ENCODE measurements at places on chromosomes 4 and X.

GRCh38 chrX:154797006-154797405, 8.3 kb downstream of the MPP1 start:
- no peak for DNase-seq

- DNase-seq, result no peak
These were observed 33.4 kb downstream of the ARHGEF6 start for GRCh38 chrX:136747003-136747986.

DNA sequence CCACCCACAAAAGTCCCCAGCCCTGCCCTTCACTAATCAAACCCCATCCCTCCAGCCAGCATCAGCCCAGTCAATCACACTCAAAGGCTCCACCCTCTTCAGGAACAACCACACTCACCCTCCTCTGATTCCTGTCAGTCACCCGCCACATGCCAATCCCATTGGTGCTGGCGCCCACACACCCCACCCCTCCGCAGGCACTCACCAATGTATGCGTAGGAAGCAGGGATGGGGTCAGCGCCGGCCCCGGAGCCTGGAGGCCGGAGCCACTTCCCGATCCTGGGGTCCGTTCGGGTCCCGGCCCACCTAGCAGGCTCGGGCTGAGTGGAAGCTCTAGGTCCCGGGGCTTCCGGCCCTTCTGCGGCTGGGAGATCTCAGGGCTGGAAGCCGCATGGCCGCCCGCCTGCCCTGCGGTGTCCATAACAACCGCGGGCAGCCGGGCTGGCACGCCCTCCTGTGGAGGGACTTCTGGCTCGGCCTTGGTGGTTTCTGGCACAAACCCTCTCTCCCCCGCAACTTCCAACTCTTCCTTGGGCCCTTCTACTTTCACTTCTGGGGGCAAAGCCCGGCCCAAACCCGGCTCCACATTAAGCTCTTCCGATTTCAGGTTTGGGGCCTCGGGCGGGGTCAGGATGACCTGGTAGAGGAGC, 7.9 kb upstream of the CFP start:
- DNase-seq, result no peak

- no peak for DNase-seq
These were observed 99.4 kb upstream of the STK26 start for GRCh38 chrX:131923614-131924250.

GRCh38 chr4:145505995-145506394, 24.3 kb downstream of the SMAD1 start:
- no peak for DNase-seq

- peak; percentile 71 for DNase-seq
These were observed 3.8 kb upstream of the CENPC start for GRCh38 chr4:67549123-67549522.

- DNase-seq, result no peak
These were observed 37.1 kb upstream of the HERC6 start for GRCh38 chr4:88341227-88342192.

- DNase-seq, result no peak
These were observed 50.9 kb upstream of the FAM241A start for GRCh38 chr4:112094330-112094729.

DNA sequence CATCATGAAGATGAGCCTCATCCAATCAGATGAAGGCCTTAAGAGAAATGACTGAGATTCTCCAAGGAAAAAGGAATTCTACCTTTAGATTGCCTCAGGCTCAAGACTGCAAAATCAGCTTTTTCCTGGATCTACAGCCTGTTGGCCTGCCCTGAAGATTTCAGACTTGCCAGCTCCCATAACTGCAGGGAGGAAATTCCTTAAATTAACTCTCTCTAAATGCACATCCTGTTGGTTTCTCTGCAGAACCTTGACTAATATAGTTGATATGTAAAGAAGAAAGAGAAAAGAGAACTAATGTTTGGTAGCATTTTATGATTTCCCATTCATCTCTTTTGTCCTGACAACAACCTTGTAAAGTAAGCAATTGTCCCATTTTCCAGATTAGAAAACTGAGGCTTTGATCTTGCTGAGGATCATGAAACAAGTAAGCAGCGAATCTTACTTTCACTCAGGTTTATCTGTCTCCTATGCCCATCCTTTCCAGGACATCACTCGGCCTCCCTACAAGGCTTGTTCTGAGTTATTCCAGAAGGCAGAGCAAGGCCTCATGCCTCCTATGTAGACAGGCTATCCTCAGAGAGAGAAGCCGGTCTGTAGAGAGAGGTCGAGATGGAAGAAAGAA, 115.0 kb upstream of the LDB2 start:
- DNase-seq, result no peak

GRCh38 chr4:38356686-38357085, 307.3 kb upstream of the KLF3 start:
- no peak for DNase-seq

- DNase-seq, result no peak
These were observed 95.9 kb upstream of the STX18 start for GRCh38 chr4:4637710-4638109.

- DNase-seq, result no peak
These were observed 93.3 kb upstream of the PDE5A start for GRCh38 chr4:119721878-119722277.

GRCh38 chr4:126267689-126268088, 952.9 kb downstream of the FAT4 start:
- no peak for DNase-seq

DNA sequence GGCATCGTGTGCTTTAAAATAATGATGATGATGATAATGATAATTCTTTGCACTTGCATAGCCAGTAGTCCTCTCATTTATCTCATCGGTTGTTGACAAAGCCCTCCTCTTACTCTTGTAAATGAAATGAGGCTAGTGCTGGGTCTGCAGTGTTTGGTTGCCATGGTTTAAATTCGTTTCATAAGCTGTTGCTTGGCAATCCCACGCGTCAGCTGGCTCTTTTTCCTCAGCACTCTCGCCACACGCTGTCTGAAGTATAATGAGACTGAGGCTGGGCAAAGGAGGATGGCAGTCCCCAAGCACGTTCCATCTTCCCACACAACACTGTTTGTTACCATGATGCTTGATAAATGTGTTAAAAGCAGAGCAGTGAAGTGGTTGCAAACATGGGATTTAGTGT, 15.5 kb downstream of the PAGE4 start:
- DNase-seq, result no peak

- no peak for DNase-seq
These were observed 44.0 kb upstream of the STK26 start for GRCh38 chrX:131979116-131979515.

- no peak for DNase-seq
These were observed 64.3 kb upstream of the EMCN start for GRCh38 chr4:100582146-100582545.

DNA sequence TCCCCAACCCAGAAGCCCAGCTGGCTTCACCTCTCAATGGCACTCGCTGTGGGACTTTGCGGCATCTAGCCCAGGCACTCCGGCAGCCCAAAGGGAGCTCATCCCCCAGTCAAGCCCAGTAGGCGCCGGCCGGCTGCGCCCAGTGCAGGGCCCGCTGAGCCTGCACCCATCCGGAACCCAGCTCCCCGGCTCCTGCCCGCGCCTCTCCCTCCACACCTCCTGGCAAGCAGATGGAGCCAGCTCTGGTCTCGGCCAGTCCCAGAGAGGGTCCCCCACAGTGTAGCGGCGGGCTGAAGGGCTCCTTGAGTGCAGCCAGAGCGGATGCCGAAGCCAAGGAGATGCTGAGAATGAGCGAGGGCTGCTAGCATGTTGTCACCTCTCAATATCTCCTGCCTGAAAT, 116.8 kb upstream of the UGT8 start:
- DNase-seq, result no peak

- DNase-seq, result no peak
These were observed 44.6 kb upstream of the MAGEC2 start for GRCh38 chrX:142249721-142250120.

- DNase-seq, result no peak
These were observed 150.0 kb downstream of the ANAPC10 start for GRCh38 chr4:144948009-144948408.

- DNase-seq, result no peak
These were observed 350.8 kb downstream of the FBXO8 start for GRCh38 chr4:173932701-173933100.

DNA sequence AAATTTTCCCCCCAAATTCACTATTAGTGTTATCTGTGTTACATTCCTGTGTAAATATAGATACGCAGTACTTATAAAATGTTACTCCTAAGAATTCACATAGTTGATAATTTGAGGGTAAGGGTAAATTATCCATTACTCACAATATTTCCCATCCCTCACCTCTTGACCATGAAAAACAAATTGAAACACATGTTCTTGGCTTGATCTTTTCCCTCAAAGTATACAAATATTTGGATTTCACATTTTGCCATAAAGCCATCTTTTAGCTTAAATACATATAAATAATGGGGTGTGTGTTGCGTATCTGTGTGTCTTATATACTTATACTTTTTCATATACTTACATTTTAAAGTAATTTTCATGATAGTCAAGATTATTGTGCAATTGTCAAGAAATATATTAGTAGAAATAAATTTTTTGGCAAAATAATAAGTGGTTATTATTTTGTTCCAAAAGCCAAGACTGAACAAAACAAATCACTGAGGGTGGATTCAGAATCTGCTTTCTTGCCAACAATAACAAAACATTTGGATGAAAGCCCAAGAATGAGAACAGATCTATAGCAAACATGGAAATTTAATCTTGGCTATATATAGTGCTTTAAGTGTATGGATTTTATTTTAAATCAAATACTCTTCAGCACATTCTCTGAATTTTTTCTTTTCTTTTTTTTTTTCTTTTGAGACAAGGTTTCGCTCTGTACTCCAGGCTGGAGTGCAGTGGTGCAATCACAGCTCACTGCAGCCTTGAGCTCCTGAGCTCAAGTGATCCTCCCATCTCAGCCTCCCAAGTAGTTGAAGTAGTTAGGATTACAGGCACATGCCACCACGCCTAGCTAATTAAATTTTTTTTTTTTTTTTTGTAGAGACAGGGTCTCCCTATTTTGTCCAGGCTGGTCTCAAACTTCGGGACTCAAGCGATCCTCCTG, 48.5 kb upstream of the PRSS48 start:
- DNase-seq, result no peak

- no peak for DNase-seq
These were observed 370.8 kb upstream of the DIPK2B start for GRCh38 chrX:45571453-45571852.

DNA sequence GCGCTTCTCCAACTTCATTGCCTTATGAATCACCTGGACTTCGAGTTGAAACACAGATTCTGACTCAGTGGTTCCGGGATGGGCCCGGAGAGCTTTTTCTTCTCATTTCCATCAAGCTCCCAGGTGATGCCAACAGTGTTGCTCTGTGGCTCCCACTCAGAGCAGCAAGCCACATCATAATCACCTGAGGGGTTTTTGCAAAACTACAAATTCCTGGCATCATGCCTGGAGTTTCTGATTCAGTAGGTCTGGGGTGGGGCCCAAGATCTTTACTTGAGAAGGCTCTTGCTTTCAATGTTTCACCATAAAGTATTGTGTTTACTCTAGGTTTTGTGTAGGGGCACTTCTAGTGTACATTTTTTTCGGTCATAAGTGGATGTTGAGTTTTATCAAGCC, 7.0 kb downstream of the MTM1 start:
- peak; percentile 23 for DNase-seq

DNA sequence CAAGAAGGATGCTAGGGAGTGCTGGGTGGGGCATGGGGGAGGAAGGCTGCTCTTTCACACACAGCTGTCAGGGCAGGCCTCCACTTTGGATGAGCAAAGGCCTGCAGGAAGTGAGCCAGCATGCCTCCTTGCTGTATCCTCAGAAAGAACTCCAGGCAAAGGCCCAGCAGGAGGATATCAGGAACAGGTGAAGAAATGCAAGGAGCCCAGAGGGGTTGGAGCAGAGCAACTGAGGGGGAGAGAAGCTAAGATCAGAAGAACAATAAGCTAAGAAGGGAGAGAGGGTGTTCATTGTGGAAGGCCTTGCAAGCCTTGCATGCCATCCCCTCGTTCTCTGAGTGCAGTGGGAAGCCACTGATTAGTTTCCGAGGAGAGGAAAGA, 115.1 kb downstream of the CAMK2D start:
- DNase-seq, result no peak

DNA sequence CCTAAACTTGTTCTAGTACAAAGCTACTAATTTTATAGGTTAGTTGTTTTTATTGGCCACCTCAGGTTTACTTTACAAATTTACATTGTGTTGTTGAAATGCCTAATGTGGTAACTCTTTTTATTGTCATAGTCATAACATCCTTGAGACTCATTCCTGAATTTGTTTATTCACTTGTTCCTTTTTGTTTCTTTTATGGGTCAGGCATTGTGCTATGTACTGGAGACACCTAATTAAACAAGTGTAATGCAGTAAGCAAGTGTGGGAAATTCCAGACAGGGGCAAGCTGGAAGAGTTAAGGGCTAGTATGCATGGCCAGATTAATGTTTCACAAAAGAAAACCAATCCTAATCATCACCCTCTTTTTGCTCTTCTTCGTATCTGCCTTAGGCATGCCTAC, 30.5 kb upstream of the TTC29 start:
- no peak for DNase-seq

DNA sequence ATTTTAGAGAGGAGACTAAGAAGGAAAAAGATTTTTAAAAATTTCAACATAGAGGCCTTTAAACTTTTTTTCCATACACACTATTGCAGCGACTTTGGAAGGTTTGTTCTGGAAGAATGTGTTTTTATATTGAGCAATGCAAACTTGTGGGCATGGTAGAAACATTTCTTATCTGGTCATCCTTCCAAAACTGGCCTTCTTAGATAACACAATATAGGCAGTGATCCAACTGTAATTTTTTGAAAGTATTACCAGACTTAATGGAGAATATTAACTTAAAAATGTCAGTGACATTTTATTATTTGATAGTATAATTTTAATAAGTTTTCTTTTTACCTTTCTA, 25.6 kb downstream of the FHDC1 start:
- DNase-seq, result no peak

Measured in T-helper 2 cell (primary cell).